A549 treated with DMSO at 1 μM for 4 hours (cell line): ENCODE measurements at places on chromosomes 3 and 15. TPM values are rescaled to one million over a fixed set of nuclear protein-coding genes. Genes with fewer than 3 reads are reported as not detected.

The HRH1 gene
- 9.1 to 11.0 TPM (median 9.7 TPM) in 5 replicates for total RNA-seq

The STRIT1 gene
- total RNA-seq = not detected in 5 replicates

The TMCO5A gene
- total RNA-seq = not detected in 5 replicates

The GOLGA8T gene
- 0.66 to 1.7 TPM (median 1.3 TPM) in 5 replicates for total RNA-seq

The KCNMB3 gene
- total RNA-seq = 0.91 to 1.6 TPM (median 1.2 TPM) in 5 replicates

The SEC11A gene
- 322 to 406 TPM (median 340 TPM) in 5 replicates for total RNA-seq

The LIPC gene
- total RNA-seq = 0.11 to 0.16 TPM in 2 of 5 replicates, not detected in the others

The GPR171 gene
- total RNA-seq = not detected in 5 replicates

The HYKK gene
- total RNA-seq = 5.2 to 7.3 TPM (median 6.6 TPM) in 5 replicates

The AMT gene
- 0.24 to 0.62 TPM (median 0.26 TPM) in 5 replicates for total RNA-seq

The PCLAF gene
- 154 to 240 TPM (median 163 TPM) in 5 replicates for total RNA-seq

The ITIH1 gene
- total RNA-seq = not detected in 5 replicates

The SLC27A2 gene
- 24.3 to 34.4 TPM (median 28.5 TPM) in 5 replicates for total RNA-seq
